ENCODE measurements at places on chromosomes 5 and 9. TPM values are rescaled to one million over a fixed set of nuclear protein-coding genes. Genes with fewer than 3 reads are reported as not detected.

Gene AIF1L
- 0.22 TPM for total RNA-seq

Gene GAS1
- total RNA-seq, result 10.3 TPM

Gene PPP3R2
- total RNA-seq, result not detected

Gene PROB1
- 2.6 TPM for total RNA-seq

Gene MAST4
- total RNA-seq, result 1.8 TPM

Gene ZNF484
- total RNA-seq, result 6.1 TPM

Gene HTR4
- not detected for total RNA-seq

Gene NINJ1
- total RNA-seq, result 42.4 TPM

Gene MYMK
- total RNA-seq, result not detected

Gene C9orf153
- under 0.01 TPM for total RNA-seq
